ENCODE measurements at places on chromosomes 6 and 20. TPM values are rescaled to one million over a fixed set of nuclear protein-coding genes. Genes with fewer than 3 reads are reported as not detected.

DNA sequence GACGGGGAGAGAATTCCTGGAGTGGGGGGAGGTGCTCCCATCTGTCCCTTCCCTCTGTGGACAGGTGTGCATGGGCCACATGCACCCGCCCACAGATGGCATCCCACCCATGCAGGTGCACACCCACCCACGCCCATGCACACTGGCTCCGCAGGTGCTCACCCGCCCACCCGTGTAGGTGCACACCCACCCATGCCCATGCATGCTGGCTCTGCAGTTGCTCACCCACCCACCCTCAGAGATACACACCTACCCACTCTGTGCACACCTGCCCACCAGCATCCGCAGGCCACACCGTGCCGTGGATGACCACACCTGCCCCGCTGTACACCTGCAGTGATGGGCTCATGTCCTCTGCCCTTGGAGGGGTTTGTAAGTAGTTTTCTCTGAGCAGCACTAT is 132.0 kb downstream of the PHACTR3 start:
- peak; percentile 79 for DNase-seq

GRCh38 chr6:32393665-32394420 is 13.1 kb downstream of the BTNL2 start:
- DNase-seq: no peak

DNA sequence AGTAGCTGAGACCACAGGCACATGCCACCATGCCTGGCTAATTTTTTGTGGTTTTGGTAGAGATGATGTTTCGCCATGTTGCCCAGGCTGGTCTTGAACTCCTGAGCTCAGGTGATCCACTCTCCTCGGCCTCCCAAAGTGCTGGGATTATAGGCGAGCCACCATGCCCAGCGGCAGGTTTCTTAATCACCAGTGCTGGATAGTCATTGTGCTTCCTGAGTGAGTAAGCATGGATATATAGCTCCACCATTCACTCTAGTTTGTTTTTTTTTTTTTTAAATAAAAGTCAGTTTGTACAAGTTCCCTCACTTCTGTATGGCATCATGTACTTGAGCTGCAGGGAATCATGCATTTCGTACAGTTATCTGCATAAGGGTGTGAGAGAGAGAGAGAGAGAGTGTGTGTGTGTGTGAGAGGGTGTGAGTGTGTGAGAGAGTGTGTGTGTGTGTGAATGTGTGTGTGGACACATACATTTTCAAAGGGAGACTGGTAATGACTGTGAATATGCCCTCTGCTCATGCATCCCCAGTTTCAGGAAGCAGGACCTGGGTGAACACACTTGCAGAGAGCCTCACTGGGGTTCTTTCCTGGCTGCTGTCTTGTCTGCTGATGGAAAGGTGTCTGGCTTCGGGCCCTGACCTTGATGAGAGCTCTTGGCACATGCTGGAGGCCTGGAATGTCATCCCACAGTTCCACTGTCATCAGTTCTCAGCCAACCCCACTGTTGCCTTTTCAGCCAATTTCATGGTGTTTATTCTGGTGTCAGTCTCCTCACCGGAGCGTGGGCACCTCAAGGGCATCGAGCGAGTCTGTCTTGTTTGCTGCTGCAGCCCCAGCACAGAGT is 65.0 kb upstream of the XRN2 start:
- no peak for DNase-seq

DNA sequence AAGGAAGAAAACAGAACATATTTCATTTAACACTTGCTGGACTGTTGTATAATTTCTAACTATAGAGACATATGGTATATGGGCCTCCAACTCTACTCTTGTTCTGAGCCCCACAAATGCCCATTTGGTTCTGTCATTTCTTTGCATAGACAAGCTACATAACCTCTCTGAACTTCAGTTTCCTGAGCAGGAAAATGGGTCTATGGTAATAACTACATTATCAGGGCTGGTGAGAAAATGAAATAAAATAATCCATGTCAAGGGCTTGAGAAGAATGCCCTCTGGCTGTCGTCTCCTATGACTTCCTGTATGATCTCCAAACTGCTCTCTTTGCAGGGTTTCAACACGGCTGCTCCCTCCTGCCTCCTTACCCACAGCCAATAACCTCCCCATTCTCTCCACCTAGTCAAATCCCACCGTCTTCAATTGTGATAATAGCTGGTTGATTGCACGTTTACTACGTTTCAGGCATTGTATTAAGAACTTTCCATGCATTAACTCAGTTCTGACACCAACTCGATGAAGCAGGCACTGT is 12.0 kb downstream of the ZCCHC3 start:
- DNase-seq: no peak

GRCh38 chr6:137202078-137202477 is 17.1 kb downstream of the IFNGR1 start:
- DNase-seq: no peak

GRCh38 chr6:11710311-11710761 is 68.3 kb downstream of the ADTRP start:
- no peak for DNase-seq

- DNase-seq: no peak
Measured at GRCh38 chr6:26383624-26384417, 913 bp downstream of the BTN2A2 start.

- DNase-seq: no peak
Measured at GRCh38 chr20:43955750-43956191, 41.1 kb downstream of the TOX2 start.

- DNase-seq: no peak
Measured at GRCh38 chr6:14035071-14035847, 82.3 kb upstream of the CD83 start.

GRCh38 chr20:38336726-38337125 is 9.6 kb upstream of the LBP start:
- DNase-seq: no peak

GRCh38 chr6:76992553-76992952 is 470.7 kb downstream of the HTR1B start:
- no peak for DNase-seq

GRCh38 chr6:57294862-57295445 is 22.5 kb upstream of the PRIM2 start:
- no peak for DNase-seq

DNA sequence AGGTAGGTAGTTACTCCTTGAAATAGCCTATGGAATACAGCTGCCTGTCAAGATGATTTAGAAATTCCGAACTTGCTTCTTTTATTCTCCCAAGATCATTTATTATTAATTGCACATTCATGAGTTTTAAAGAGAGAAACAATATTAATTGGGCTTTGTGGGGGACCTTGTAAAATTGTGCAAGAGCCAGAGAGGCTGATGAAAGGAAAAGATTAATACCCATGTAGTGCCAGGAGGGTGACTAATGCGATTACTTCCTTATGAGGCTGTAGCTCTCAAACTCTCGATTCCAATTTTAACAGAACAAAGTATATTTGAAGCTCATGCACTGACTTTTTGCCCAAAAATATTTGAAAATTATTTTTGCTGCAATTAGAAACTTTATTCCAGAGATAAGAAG is 423.8 kb upstream of the ID4 start:
- no peak for DNase-seq

DNA sequence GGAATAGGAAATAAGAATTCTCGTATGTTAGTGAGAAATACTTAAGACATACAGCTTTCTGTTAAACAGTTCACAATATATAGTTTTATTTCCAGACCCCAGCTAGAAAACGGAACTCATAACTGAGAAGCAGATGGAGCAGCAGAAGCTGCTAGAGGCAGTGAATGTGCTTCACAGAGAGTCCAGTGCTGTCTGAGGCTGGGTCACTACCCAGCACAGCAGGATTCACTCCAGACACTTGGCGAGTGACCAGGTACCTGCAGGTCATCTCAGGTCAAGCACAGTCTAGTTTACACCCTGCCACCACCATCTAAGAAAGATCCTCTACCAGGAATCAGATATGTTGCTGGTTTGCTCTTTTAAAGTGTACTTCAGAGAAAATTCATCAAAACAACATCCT is 243.1 kb upstream of the RAB32 start:
- no peak for DNase-seq

GRCh38 chr6:85360794-85361642 is 88.9 kb upstream of the NT5E start:
- no peak for DNase-seq

GRCh38 chr6:169719117-169719516 is 5.2 kb downstream of the PHF10 start:
- DNase-seq: no peak

GRCh38 chr6:2658788-2659187 is 91.9 kb downstream of the MYLK4 start:
- no peak for DNase-seq

- DNase-seq: no peak
Measured at GRCh38 chr6:53302678-53303360, 45.9 kb downstream of the ELOVL5 start.

GRCh38 chr6:130851026-130851425 is 23.8 kb downstream of the SMLR1 start:
- DNase-seq: no peak

DNA sequence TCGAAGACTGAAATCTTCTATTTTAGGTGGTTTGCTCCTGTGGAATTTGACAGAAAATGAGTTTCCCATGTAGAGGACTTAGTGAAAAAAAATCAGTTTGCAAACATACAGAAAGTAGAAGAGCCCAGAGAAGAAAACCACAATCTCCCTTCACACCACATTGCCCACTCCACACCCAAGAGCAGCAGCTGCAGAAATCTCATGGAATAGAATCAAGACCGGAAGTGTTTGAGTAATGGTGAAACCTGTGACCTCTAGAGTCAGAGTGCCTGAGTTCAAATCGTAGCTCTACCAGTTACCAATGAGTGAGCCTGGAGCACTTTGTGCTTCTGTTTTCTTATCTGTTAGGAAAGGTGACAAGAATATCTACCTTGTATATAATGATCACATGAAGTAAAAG is 4.6 kb downstream of the SIRPG start:
- DNase-seq: no peak

GRCh38 chr6:449057-449430 is 57.5 kb downstream of the IRF4 start:
- peak; percentile 87 for DNase-seq

DNA sequence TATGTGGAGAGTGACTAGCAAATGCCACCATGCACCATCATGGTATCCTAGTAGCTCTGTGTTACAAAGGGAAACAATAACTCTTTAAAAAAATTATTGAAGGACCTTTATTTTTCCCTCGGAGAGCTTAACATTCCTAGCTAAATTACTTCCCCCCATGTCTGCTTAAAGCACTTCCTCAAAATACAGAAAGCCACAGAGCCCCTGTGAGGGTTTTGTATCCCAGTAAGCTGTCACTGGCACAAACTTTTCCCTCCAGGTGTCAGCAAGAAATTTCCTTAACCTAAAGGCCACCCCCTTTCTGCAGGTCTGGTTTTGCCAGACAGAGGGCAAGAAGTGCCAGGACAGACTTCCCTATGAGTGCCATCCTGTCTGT is 340.0 kb upstream of the PRDM1 start:
- no peak for DNase-seq

The EYS gene
- total RNA-seq: not detected

The NR2E1 gene
- total RNA-seq: not detected

The CABLES2 gene
- 6.4 TPM for total RNA-seq

The STMND1 gene
- total RNA-seq: not detected

The TUBB gene
- 681 TPM for total RNA-seq

The NRSN1 gene
- total RNA-seq: not detected

Measured in chondrocyte (in vitro differentiated cells).